ENCODE measurements at places on chromosomes 5 and 9.
A peak's percentile ranks its signal among the peaks of the same experiment; 100 is the strongest.

- no peak for DNase-seq
These were observed 154.1 kb downstream of the LRRC70 start for GRCh38 chr5:62732677-62733121.

GRCh38 chr5:135384898-135385297 lies 14.1 kb downstream of the MACROH2A1 start:
- DNase-seq = no peak

DNA sequence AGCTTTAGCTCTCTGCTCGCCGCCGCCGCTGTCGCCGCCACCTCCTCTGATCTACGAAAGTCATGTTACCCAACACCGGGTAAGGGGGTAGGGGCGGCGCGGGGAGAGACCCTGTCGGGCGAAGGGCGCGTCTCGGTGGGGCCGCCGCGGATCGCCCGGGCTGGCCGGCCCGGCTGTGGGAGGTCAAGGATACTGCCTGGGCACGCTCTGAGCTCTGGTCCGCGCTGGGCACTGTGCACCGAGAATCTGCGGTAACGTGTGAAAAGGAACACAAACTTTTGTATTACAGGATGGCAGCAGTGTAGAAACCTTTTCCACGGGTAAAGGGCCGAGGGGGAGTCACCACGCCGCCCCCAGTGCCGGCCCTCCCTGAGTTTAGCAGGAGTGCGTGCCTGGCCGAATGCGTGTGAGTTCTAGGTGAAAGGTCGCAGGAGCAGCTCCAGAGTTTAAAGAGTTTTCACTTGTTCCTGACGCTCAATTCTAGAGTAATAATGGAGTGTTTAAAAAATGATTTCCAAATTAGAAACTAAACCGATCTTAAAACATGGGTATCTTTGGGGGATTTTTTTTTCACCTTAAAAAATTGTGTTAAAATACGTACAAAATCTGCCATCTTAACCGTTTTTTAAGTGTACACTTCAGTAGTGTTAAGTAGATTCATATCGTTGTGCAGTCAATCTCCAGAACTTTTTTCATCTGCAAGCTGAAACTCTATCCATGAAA lies at the start of gene HSDL2:
HSDL2 (plus strand) TSS at position 7 of the 723 bp plus-strand sequence; CDS start at position 63, 56 bp downstream.
- DNase-seq = no peak

- no peak for DNase-seq
These were observed 2.9 kb downstream of the TMEM250 start for GRCh38 chr9:136115641-136116359.

DNA sequence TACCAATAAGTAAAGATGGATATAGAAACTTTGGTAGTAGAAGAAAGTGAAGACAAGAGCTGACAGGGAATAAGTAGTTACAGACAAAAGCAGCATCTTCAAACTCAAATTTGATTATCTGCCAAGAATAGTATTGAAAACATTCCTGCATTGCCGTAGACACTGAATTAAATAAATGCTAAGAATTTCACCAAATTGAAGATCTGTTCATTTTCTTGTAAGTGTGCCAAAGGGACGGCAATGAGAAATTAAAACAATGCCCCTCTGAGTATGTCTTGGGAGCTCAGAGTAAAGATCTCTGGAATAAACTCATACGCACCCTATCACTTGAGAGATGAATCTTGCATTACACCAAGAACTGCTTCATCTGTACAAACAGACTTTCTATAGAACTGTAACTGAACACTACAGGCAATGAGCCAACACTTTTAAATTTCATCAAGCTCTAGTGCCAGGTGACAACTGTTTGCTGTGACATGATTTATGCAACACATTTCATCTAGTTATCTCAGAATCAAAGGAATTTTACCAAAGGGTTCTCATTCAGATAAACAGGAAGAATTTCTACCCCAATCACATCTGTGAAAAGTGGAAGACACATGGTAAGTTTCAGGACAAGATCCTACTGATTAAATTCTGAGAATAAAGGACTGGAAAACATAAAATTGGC lies 66.9 kb downstream of the RFX3 start:
- DNase-seq = no peak

- no peak for DNase-seq
These were observed 186.7 kb downstream of the SYK start for GRCh38 chr9:90988318-90988717.

- DNase-seq = no peak
These were observed 176.4 kb downstream of the AUH start for GRCh38 chr9:91185193-91185886.

DNA sequence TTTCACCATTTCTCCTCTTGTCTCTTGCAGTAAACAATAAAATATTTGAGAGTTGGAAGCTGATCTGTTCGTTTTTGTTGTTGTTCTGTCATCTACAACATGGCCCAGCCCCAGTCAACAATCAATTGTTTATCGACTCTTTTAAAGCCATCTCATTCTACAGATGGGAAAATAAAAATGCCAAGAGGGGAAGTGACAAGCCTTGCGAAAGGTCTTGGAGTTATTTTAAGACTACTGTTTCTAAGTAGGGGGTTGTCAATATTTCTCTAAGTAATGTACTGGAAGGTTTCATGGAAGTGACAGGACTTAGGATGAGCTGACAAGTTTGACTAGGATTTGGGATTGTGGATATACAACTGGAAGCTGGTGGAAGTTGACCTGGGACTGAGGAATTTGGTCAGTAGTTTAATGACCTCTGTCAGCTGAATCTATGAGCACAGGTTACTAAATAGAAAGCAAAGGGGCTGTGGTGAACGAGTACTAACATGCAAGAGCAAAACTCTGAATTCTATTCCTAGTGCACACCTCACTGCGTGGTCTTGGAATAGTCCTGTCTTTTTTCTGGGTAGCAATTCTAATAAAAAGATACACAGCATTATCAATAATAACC lies 57.5 kb upstream of the ADRB2 start:
- no peak for DNase-seq

DNA sequence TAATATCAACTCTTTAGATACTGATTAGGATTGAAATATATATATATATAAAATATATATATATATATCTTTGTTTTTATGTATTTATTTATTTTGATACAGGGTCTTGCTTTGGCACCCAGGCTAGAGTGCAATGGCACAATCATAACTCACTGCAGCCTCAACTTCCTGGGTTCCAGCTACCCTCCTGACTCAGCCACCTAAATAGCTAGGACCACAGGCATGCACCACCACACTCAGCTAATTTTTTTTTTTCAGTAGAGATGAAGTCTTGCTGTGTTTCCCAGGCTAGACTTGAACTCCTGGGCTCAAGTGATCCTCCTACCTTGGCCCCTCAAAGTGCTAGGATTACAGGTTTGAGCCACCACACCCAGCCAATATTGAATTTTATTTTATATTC lies 20.6 kb upstream of the CDH6 start:
- DNase-seq = no peak

GRCh38 chr5:16784088-16784487 lies 152.0 kb downstream of the MYO10 start:
- DNase-seq = no peak

GRCh38 chr5:133845271-133845670 lies 123.2 kb downstream of the C5orf15 start:
- DNase-seq = no peak

DNA sequence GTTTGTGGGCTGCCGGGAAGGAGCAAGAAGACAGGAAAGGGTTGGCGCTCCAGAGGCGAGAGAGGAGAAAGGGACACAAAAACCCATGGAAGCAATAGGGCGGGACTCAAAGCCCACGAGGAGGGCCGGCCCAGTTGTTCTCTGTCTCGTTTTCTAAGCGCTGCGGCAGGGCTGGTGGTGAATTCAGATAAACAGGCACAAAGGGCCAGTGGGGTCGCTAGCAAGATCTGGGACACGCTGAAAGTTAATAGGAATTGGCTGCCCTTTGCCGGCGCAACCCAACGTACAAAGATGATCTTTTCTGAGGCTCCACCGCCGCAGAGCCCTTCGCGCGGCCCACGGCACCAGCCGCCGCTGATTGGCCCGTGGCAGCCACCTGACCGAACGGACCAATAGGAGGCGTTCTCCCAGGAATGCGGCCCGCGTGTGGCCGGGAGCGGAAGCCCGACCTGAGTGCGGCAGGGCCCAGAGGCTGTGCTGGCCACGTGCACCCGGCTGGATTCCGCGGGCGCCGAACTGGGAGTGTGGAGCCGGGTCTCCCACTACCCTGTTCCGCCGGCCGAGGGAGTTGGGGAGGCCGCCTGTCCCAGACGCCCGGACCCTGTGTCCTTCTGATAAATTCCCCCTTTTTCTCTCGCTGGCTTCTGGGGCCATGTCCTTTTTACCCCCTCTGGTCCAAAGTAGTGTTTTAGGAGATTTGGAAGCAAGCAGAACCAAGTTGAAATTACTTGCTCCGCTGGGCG lies 16.8 kb upstream of the NSD1 start:
- DNase-seq = no peak

DNA sequence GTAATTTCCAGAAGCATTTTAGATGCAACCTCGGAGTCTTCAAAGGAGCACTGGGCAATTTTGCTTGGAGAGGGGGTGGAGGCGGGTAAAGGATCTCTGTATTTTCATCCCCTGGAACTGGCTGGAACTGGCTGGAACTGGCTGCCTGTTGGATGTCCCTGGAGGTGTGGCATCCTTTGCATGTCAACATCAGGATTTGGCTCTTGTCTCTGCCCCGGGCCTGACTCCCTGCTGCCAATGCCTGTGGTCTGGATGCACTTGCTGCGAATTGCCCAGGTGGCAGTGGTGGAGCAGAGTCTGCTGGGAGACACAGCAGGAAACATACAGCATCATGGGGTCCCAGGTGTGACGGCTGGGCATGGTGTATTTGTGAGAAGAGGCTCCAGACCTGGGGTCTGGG lies 391.3 kb downstream of the GADD45G start:
- DNase-seq = no peak

DNA sequence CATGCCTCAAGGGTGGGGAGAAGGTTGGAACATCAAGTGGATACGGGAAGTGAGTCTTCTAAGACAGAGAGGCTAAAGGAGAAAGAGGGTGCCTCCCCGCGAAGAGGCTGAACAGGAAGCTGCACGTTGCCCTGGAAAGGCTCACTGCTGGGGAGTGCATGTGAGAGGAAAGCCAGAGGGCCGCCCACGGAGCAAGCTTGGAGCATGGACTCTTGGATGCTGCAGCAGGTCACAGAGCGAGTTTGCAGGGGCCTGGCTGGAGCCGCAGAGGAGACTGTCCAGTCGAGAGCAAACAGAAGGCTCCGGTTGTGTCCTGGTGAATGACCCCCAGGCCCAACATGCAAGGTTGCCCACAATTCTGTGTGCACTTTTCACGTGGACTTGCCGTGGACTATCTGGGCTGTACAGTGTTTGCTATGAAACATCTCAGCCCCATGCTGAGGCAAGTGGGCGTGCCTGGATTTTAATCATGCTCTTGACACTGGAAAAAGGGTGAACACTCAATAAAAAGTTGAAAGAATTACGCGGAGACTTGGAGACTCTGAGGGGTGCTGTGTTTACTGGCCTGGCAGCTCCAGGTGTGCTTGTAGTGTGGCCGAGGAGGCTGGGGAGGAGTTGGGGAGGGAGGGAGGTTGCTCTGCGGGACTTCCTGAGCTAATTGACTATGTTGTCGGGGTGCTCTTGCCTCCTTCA lies 54.5 kb upstream of the GARNL3 start:
- no peak for DNase-seq

- no peak for DNase-seq
These were observed 75.8 kb downstream of the MACROH2A1 start for GRCh38 chr5:135323227-135323626.

- DNase-seq = no peak
These were observed 340.2 kb downstream of the ADAMTS6 start for GRCh38 chr5:65141493-65141892.

DNA sequence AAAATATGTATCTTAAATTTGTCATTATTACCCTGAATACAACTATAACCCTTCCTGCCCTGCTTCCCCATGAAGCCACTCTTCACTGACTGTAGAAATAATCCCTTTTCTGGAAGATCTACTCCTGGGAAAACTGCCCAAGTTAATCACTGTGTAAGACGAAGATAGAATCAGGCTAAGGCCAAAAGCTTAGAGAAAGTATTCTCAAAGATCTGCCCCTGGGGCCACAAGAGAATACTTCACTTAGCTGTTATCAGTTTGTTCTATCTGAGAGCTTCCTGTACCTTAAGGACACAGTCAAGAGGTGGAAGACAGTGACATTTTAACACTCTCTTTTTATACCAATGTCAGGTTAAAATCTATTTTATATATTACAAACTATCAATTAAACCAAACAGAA lies 33.8 kb downstream of the RNF145 start:
- peak; percentile 43 for DNase-seq

GRCh38 chr5:135568246-135568645 lies 10.5 kb downstream of the CXCL14 start:
- DNase-seq = no peak

DNA sequence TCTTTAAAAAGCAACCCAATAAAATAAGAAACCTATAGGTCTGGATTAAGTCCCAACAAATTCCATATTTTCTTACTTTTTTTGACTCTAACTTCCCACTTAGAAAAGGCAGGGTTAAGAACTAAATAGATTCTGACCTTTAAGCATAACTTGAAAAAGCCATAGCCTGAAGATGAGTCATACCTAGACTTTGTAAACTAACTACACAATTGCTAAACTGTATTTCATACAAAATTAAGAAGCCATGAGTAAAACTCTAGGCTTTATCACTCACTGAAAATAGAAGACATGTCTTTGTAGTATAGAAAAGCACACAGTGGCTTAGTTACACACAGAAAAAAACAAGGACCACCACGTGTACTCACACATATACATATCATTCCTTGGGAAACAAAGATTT lies 51.5 kb downstream of the MLLT3 start:
- DNase-seq = no peak

DNA sequence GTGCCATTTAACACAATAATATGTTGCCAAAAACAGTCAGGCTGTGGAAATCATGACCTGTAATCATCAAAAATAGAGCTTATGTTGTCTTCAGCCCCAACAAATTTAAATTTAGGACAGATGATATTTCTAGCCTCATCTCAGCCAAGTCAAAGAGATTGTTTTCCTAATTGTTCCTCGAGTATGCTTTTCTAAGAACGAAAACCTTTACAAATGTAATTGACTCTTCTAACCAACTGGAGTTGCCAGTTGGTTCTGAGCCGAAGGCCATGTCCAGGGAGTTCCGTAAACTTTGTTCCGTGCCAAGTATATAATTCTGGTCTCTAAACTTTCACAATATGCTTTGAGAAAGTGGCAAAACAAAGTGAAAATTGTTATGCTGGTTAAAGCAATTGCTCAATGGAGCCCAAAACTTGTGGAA lies 160.8 kb downstream of the CEMIP2 start:
- DNase-seq = no peak

DNA sequence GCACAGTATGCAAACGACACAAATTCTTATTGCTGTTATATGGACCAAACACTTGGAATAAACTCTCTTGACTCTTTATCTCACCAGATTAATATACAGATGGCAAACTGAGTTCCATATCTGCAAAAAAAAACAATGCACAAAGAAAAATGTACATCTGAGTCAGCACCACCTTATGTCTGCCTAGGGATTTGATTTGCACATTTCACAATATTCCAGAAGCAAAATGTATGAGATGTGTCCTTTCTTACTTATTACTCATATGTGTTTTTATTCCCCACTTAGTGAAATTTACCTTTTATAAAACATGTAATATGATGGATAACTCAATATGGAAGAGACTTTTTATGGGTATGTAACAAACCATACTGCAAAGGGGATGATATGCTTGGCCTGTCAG lies 236.9 kb downstream of the GLIS3 start:
- no peak for DNase-seq

GRCh38 chr9:89038382-89039103 lies 47.3 kb downstream of the S1PR3 start:
- DNase-seq = no peak

- DNase-seq = no peak
These were observed 71.1 kb upstream of the HSPB3 start for GRCh38 chr5:54384356-54384933.

- no peak for DNase-seq
These were observed 555.3 kb upstream of the ARRDC3 start for GRCh38 chr5:91938441-91938840.

- no peak for DNase-seq
These were observed 408.4 kb upstream of the NMUR2 start for GRCh38 chr5:152813526-152813925.
